ENCODE measurements at places on chromosomes 5 and 9. TPM values are rescaled to one million over a fixed set of nuclear protein-coding genes. Genes with fewer than 3 reads are reported as not detected.

The KCNV2 gene
- total RNA-seq: not detected

The TLR4 gene
- 0.10 TPM for total RNA-seq

The BHMT2 gene
- total RNA-seq: 0.20 TPM

The ECSCR gene
- not detected for total RNA-seq
